ENCODE measurements at places on chromosomes 5 and 9. TPM values are rescaled to one million over a fixed set of nuclear protein-coding genes. Genes with fewer than 3 reads are reported as not detected.

Gene SLC22A5
- polyA plus RNA-seq = 2.1 TPM

Gene BAG1
- polyA plus RNA-seq = 125 TPM

Gene CKMT2
- 4.6 TPM for polyA plus RNA-seq

Gene CDC25C
- polyA plus RNA-seq = 0.75 TPM

Gene PCDHGB2
- not detected for polyA plus RNA-seq

DNA sequence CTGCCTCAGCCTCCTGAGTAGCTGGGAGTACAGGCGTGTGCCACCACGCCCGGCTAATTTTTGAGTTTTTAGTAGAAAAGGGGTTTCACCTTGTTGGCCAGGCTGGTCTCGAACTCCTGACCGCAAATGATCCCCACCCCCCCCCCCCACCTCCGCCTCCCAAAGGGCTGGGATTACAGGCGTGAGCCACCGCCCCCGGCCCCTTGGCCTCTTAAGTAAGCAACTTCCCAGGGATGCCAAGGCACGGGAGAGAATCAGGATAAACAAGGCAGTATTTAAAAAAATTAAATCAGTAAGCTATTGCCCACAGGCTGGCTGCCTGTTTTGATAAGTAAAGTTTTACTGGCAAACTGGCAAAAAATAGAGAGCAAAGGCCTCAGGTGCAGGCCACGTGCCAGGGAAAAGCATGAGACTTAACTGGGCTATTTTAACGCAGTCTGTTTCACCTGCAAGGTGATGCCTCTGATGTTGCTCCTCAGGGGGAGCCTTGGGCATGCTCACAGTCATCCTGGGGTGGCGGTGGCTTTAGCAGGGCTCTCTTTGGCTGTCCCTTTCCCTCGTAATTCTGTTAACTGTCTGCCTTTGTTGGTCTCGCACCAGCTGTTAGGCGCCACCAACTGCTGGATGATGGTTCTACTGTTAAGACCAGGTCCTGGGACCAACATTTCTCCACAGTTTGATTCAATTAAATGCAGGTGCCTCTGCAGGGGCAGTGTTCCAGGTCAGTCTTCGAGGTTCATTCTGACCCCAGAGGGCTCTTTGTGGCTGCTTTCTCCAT lies 19.4 kb upstream of the RNF130 start:
- H3K36me3 ChIP-seq = no peaks in the 10 kb centered on the region
- H3K27ac ChIP-seq = peak overlapping the region; percentile 72
- H3K27me3 ChIP-seq = no peaks in the 10 kb centered on the region
- DNase-seq = peak; percentile 56
- peaks cover 17% of the 10 kb centered on the region for H3K4me1 ChIP-seq
- H3K4me3 ChIP-seq = peak overlapping the region; percentile 48

DNA sequence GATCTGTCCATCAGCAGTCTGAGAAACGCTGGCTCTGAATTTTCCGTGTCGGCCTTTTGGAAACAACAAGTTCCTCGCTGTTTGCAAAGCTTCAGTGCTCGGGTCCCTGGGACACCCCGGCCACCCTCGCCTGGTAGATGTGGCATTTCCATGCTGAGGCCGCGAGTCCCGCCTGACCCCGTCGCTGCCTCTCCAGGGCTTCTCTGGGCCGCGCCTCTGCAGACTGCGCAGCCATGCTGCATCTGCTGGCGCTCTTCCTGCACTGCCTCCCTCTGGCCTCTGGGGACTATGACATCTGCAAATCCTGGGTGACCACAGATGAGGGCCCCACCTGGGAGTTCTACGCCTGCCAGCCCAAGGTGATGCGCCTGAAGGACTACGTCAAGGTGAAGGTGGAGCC lies 4.7 kb downstream of the NTNG2 start:
- peaks cover 20% of the 10 kb centered on the region for H3K4me1 ChIP-seq
- H3K27me3 ChIP-seq = peaks cover 84% of the 10 kb centered on the region
- DNase-seq = no peak
- H3K36me3 ChIP-seq = no peaks in the 10 kb centered on the region
- H3K4me3 ChIP-seq = no peak overlapping the region

DNA sequence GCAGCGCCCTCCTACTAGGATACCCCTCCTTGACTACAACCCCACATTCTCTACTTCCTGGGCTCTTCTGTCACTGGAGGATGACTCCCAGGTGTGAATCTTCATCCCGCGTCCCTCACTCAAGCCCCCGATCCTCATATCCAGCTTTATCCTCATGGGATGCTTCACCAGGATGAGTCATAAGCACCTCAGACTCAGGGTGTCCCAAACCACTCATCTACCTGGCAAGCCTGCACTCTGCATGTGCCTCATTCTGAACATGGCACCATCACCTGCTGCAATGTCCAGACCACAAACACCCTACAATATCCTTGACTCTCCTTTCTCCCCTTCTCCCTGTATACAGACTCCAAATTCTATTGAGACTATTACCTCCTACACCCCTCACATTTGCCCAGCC lies 1.5 kb upstream of the TGFBI start:
- peaks cover 42% of the 10 kb centered on the region for H3K4me1 ChIP-seq
- no peaks in the 10 kb centered on the region for H3K36me3 ChIP-seq
- H3K27ac ChIP-seq = no peak overlapping the region
- H3K4me3 ChIP-seq = no peak overlapping the region
- H3K27me3 ChIP-seq = no peaks in the 10 kb centered on the region

- peak overlapping the region; percentile 87 for H3K4me3 ChIP-seq
- no peaks in the 10 kb centered on the region for H3K27me3 ChIP-seq
- peak overlapping the region; percentile 98 for H3K27ac ChIP-seq
- H3K4me1 ChIP-seq = peaks cover 20% of the 10 kb centered on the region
These were observed 718 bp upstream of the DENND4C start for GRCh38 chr9:19229595-19230354.

DNA sequence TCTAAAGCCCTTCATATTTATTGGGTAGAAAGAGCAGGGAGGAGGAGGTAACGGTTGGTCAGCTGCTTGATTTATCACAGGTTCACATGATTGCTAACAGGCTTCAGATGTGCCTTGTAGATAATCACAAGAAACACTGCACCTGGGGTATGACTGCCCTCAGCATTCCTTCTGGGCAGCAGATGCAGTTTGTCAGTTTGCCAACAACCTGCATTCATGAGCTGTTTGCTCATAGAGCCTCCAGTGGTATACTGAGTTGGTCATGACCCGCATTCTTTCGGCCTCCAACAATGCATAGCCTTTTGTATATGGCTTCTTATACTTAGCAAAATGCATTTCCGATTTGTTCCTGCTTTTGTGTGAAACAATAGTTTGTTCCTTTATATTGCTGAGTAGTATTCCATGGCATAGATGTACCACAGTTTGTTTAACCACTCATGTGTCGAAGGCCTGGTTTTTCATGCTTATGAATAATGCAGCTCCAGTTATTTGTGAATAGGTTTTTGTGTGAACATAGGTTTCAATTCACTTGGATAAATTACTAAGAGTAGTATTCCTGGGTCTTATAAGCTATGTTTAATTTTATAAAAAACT lies 83.6 kb downstream of the ARHGEF28 start:
- H3K27ac ChIP-seq = no peak overlapping the region
- H3K4me3 ChIP-seq = no peak overlapping the region
- no peaks in the 10 kb centered on the region for H3K27me3 ChIP-seq

Measured in stomach (tissue), 19 donors.